ENCODE measurements at places on chromosomes 12 and 14.

- DNase-seq = no peak
Observed at GRCh38 chr12:56816491-56816890, 53.4 kb downstream of the HSD17B6 start.

GRCh38 chr12:107431942-107432341 is 253.7 kb upstream of the PWP1 start:
- DNase-seq = no peak

DNA sequence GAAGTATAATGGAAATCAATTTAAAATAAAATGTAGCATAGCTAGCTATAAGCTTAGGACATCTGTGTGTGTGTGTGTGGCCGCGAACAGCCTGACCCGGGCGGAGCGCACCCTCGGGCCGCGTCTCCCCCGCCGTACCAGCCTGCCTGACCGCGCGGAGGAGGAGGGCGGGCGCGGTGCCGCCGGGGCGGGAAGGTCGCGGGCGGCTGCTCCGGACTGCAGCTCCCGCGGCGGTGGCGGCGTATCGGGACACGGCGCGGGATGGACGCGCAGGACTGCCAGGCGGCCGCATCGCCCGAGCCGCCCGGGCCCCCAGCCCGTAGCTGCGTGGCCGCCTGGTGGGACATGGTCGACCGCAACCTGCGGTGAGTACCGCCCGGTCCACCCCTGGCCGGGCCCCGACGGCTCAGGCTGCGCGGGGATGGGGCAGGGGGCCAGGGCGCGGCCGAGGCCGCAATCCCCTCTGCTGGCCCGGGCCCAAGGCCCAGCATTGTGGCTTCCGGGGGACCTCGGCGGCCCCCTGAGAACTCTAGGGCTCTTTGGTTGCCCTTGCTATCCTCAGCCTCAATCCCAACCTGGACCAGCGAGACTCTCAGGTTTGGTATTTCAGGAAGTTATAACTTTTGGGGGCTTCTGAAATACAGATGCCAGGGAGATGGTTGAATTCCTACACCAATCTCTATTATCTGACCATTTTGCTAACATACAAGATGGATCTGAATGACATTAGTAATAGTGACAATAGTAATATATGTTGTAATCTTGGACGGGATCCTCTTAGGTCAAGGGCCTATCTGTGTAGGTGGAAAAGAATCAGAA is at the start of gene ABHD12B:
ABHD12B (plus strand) TSS at position 140 of the 819 bp plus-strand sequence; CDS start at position 262, 122 bp downstream.
- DNase-seq = no peak

GRCh38 chr12:42960087-42960527 is 370.6 kb upstream of the PRICKLE1 start:
- DNase-seq = no peak

DNA sequence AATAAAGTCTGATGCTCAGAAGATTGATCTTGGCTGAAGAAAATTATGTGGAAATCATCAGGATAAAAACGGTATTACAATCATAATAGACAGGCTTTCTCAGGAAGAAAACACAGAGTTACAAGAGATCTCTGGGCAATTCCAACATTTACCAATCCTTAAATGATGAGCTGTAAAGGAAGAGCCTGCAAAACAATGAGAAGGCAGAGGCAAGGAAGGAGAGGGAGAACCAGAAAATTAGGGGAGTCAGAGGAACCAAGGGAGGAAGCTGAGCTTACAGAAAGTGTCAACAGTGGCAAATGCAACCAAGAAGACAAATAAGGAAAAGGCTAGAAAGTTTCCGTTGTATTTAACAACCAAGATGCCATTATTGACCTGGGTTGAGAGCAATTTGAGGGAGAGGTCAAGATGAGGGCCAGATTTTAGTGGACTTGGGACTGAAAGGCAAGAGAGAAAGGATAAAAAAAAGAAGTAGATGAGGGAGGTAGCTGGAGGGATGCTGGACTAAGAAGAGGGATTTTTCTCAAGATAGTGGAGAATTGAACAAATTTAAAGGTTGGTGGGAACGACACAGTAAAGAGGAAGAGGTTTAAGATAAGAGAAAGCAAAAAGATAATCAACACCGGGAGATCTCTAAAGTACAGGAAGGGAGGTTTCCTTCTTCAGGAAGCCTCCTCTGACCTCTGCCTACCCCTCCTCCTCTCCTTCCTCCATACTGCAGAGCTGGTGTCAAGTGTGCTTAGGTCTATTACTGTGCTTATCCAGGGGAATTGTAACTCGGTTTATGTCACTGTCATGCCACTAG is 116.9 kb downstream of the DUSP6 start:
- no peak for DNase-seq

DNA sequence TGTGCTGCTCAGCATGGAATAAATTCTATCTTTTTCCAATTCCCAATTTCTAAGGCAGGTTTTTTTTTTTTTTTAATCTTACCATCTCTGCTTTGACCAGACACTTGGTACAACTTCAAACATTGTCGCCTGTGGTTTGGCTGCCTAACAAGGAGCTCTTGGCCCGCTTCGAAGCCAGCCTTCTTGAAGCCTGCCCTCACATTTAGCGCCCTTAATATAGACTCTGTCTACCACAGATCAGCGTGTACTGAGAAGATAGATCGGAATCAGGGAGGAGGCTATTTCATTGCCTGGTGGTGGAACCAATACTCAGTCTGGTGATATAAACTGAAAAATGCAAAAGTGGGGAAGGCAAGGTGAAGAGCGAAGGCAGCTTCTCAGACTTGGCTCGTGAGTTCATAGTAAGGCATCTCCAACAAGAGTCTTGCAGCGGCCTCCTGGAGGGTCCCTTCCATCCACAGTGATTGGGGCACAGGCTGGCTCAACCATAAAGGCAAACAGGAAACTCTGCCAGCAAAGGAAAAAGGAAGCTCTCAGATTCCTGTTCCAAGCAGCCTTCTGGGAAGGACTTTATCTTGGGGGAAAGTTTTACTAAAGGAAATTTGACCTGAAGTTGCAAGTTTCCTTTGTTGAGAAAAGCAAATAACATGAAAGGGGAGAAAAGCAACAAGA is 103.2 kb upstream of the BCL2L14 start:
- no peak for DNase-seq

- DNase-seq = no peak
Observed at GRCh38 chr12:115386946-115387345, 703.0 kb upstream of the TBX3 start.

DNA sequence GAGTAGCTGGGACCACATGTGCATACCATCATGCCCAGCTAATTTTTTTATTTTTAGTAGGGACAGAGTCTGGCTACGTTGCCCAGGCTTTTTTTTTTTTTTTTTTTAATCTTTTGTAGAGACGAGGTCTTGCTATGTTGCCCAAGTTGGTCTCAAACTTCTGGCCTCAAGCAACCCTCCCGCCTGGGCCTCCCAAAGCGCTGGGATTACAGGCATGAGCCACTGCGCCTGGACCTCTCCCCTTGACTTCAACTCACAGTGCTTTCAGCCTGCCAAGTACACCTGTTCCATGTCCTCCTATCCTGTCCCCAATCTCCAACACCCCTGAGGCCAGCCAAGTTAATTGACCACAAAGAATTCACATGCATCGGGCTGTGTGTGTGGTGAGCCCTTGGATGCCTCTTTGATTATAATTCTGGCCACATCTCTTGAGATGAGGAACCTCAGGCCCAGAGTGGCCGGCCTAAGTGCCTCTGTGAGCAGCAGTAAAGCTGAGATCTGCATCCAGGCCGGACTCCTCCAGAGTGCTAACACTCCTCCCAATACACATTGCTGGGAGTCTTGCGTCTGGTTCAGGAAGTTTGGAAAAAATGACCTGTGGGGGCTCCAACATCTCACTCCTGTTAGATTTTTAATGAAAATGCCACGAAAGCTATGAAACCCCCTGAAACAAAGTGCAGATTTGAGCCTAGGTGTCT is 6.8 kb downstream of the RAB35 start:
- no peak for DNase-seq

DNA sequence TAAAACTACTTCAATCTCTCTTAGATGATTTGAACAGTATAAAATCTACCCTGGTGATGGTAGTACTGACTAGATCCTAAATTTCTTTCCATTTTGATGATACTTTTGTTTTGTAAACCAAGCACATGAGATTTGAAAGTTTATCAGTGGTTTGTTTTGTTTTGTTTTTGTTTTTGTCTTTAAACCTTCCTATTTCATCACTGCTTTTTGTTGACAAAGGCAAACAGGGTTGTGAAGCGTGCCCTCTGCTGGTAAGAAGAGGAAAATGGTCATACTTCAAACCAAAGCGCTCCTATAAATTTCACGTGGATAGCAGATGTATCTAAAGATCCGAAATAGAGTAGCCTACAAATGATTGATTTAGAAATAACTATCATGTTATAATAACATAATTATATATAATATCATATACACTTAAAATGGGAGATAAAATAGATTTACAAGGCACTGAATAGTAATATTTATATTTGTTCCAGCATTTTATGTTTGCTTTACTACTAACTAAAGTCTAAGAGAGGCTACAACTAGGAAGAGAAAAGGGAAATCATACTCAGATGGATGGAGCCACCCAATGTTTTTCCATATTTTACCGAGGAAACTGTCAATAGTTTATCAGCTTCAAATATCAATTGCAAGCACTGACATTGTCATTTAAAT is 254.0 kb upstream of the USP15 start:
- no peak for DNase-seq

DNA sequence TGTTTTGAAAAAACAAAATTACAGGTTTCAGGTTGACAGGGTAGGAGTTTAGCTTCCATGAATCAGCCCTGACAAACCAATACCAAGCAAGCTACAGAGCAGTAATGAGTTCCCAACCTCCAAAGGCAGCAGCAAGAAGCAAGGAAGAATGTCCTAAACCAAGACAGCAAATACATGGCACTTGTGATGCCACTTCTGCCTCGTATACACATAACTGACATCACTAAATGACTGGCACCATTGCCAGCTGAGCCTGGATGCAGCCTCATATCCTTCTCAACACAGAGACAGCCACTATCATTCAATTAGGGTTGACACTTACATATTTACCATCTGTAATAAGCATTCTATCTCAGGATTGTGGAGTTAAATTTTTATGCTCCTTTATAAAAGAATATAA is 35.0 kb upstream of the MDM1 start:
- no peak for DNase-seq

GRCh38 chr12:15700595-15700994 is 88.6 kb downstream of the EPS8 start:
- DNase-seq = no peak

GRCh38 chr14:33618361-33619105 is 332.3 kb downstream of the EGLN3 start:
- no peak for DNase-seq

GRCh38 chr14:90959344-90959743 is 101.1 kb downstream of the RPS6KA5 start:
- no peak for DNase-seq

DNA sequence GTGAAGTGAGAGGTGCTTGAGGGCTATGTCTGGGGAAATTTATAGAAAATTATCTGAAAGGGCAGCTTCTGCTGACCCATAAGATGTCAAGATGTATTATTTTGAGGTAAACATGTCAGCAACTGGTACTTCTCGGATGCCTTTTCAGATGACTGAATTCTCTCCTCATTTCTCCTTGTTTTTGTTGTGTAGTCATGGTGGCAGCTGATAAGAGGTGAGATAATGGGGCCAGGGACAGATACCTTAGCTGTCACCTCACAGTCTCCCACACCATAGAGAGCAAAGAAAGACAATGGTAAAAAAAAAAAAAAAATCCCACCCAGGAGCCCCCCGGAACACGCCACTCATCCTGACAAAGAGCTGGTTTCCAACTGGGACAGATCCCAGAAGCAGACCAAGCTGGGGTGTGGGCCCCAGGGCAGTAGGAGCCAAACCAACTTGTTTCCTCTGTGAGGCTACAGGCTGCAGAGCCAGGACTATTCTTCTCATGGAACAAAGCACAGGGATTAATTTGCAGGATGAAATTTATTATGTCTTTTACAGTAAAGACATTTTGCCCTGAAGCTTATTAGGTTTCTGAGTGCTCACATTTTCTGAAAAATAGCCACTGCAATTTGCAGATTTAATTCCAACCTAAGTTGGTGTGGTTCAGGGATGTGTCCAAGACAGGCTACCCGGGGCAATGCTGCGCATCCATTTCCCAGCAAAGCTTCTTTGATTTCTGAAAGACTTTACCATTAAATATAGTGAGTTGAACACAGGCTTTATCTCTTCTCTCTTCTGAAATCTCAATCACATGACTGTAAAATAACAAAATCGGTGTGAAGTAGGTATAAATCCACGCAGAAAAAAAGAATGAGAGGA is 52.2 kb downstream of the NDUFA12 start:
- DNase-seq = no peak

DNA sequence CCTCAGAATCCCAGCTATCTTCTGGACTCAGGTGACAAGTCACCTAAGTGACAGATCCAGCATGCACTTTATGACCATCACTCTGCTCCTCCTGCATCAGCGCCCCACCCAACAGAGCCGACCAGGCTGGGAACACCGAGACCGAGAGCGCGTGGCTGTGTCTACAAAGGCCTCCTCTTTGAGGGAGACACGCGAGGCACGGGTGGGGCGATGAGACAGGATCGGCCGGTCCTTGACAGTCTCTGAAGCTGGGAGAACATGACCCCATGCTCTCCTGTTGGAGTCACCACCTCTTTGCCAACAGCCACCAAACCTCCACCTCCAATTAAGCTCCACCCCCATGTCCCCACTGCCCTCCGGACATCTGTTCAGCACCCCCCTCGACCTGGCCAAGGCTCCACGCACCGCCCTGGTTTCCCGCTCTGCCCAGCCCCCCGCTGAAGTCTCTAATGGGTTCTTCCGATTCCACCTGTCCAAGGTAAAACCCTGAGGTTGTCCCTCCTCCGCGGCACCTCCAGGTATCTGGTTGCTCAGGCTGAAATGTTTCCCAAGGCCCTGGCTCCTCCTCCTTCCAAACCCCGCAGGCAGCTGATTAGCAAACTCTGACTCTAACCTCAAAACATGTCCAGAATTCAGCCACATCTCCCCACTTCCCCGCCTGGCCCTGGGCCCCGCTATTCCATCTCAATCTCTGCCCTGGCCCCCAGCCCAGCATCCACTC is 31.5 kb downstream of the HSP90AA1 start:
- no peak for DNase-seq

DNA sequence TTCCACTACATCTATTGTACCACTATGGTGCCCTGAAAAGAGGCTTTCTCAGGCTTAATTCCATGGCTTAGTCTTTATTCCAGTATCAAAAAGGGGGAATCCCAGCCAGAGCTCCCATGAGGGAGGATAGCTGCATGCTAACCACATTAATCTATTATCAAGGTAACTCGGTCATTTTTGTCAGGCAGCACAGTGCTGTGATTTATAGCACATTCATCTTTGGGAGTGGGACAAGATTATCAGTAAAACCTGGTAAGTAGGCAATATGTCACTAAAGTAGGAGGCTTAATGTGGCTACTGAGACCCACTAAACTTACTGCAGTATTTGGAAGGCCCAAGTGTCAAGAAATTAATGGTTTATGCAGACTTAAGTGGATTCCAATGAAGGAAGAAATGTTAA is 58.9 kb downstream of the DAD1 start:
- DNase-seq = no peak
